ENCODE measurements at places on chromosomes 11 and 22.

DNA sequence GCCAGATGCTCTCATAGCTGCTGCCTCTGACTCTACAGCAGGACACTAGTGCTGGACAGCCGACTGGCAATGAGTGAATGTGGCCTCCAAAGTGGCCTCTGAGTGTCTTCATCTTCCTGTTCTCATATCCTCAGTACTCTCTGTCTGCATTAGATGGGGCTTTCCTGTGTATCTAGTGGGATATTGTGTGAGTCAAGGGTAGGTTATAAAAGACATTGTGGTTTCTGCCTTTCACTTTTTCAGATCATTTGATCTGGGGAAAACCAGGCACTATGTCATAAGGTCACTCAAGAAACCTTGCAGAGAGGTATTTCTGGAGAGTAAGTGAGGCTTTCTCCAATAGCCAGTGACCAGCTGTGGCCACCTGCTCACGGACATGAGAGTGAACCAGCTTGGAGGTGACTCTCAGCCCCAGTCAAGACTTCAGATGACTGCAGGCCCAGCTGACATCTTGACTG is 333.6 kb upstream of the NCAM1 start:
- no peak for DNase-seq

DNA sequence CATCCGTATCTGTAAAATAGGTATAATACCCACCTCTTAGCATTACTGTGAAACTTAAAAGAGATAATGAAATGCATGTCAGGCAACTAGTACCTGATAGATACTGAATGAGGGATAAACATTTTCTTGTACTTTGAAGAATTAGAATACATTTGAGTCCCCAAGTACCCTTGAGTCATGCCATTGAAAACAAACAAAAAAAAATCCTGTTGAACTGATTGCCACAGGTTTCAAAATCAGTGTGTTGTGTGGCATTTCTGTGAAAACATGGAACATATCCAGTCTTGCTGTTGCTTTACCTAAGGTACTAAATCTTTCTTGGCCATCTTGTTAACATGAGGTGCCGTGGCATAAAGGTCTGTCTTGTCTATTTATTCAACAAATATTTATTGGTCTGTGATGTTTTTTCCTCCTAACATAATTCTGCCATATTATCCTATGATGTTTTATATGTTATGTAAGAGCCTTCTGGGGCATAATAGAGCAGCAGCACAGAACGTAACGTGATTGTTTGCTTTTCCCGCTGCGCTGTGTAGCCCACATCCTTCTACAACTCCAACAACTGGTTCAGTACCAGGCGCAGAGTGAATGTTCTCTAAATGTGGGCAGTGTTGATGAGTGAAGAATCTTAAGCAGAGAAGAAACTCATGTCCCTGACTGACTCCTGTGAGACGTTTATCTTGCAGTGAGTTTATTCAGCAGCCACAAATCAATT is 79.3 kb upstream of the RAB1B start:
- DNase-seq: no peak

DNA sequence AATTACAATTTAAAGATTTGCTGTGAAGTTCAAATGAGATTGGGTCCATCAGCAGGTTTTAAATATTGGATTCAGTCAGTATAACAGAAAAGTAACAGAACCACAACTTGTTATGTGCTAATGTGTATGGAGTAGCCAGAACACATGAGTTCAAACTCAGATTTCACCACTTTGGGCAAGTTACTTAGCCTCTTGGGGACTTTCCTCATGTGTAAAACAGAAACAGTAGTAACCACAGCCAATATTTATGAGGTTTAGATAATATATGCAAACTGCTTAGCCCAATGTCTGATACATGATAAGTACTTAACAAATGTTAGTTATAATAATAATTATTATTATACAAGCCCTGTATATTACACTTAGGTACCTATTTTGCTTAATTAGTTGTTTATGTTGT is 21.8 kb upstream of the SLC5A12 start:
- no peak for DNase-seq

DNA sequence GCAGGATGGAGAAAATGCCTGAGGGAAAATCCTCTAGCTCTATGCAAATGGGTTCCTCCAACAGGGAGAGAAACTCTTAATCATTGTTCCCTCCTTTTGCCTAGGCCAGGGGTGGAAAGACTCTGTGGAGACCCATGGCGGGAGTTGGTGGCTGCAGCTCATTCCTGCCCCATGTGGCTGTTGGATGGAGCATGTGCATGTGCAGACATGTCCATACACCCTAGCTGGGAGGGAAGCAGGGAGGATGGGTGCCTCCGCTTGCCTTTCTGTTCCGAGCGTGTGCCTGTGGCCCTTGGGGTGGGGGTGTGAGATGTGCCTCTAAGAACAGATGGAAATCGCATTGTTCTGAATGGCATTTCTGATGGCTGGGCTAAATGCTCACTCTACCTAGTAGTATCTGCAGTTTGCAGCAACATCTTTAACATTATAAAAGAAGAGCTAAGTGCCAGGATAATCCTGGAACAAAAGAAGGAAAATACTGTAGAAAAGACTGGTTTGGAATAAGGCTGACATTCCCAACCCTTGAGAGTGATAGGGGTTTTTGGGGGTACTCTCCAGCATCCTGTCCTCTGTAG is 31.7 kb downstream of the METTL15 start:
- DNase-seq: no peak

- DNase-seq: no peak
Measured at GRCh38 chr11:74226907-74227306, 55.8 kb downstream of the PPME1 start.

GRCh38 chr11:110883256-110883655 is 171.0 kb upstream of the ARHGAP20 start:
- DNase-seq: no peak
